SJSA1 (cell line): ENCODE measurements at places on chromosomes 1 and 21. TPM values are rescaled to one million over a fixed set of nuclear protein-coding genes. Genes with fewer than 3 reads are reported as not detected.
A peak's percentile ranks its signal among the peaks of the same experiment; 100 is the strongest.

The TACSTD2 gene
- total RNA-seq = not detected in 2 replicates

The PBX1 gene
- 16.6 and 18.5 TPM in 2 replicates for total RNA-seq

DNA sequence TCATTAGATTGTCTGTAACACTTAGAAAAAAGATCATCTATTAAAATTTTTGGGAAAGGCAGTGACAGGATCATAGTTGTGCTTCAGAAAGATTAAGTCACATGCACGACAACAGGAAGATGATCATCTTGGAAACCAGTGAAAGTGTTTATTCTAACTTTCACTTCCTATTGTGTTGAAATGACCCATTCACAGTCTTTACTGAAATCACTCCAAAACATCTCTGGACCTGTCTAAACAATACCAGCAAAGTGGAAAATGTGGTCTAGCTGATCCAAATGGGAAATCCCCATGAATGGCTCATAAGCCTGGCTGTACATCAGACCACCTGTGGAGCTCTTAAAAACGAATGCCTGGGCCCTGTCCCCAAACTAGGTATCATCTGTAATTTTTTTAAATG lies 111.1 kb upstream of the ETV3 start:
- peak; percentile 93 for DNase-seq

DNA sequence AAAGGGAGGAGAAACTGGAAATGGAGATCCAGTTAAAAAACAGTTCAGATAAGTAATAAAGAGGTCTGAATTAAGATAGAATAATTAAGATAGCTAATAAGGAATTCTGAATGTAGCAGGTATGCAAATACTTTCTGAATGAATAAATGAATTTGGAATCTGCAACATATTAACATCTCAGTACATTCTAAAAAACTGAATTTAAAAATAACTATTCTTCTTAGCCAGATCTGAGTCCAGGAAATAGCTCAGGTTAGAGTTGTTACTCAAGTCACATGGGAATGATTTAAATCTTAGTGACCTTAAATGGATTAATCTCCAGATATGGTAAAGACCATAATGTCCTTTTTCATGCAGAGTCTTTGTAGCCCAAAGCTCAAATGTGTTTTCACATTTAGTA lies 51.2 kb downstream of the EYA3 start:
- DNase-seq = no peak

The PDZK1 gene
- total RNA-seq = 2.1 TPM in 1 of 2 replicates, not detected in the other

The CAMK1G gene
- total RNA-seq = 0.11 TPM in 1 of 2 replicates, not detected in the other

GRCh38 chr1:167420510-167420909 lies 97.8 kb downstream of the CD247 start:
- DNase-seq = no peak

The OR6K3 gene
- not detected in 2 replicates for total RNA-seq

GRCh38 chr1:157882580-157882979 lies 41.0 kb upstream of the CD5L start:
- DNase-seq = no peak

- no peak for DNase-seq
These were observed 273.8 kb upstream of the USP25 start for GRCh38 chr21:15455819-15456462.

- DNase-seq = no peak
These were observed 54.4 kb upstream of the JAK1 start for GRCh38 chr1:65020774-65021173.

DNA sequence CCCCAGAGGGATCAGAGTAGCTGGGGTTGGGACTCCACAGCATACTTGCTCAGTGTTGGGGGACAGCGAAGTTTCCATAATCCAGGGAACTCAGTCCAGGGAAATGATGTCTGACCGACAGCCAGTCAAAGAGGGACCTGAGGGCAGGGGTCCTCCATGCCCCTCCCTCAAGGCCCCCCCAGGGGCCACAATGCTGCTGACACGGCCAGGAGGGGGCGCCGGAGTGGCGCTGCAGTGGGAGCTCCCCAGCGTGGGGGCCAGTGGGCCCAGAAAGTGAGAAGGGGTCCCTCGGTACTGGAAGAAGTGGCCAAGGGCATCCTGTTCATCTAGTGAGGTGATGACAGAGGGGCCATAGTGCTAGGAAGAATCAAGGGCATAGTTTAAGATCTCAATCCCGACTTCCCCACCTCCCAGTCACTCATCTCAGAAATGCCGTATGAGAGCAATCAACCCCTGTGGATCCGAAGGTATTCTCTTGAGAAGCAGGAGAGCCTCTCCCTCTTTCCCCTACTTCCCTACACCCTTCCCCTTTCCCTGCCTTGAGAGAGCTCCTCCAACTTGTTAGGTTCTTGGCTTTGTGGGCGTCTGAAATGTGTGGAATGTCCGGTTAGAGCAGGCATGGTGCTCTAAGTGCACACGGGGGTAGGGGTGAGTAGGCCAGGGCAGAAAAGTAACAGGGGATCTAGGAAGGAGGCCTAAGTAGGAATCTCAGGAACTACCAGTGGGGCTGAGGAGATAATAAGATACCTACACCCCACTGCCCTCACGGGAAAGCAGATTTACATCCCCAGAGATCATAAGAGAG lies 4.1 kb downstream of the NUDT17 start:
- DNase-seq = peak; percentile 61

DNA sequence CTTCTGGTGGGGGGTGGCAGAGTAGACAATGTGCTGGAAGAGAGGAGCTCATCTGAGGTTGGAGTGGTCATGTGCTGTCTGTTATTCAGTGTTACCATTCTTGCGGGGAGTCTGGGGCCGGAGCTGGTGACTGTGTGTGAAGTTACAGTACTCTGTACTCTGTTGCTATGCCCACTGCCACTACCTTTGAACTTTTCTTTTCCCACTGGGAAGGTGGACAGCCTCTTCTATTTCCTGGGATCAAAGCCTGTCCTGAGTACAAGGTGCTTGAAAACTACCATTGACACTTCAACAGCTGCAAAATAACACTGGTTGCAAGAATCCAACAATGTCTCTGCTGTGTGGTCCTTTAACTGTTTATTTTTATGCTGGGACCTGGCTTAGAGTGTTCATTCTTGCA lies 66.4 kb upstream of the ZNF326 start:
- DNase-seq = no peak

GRCh38 chr1:18938008-18938706 lies 18.3 kb downstream of the IFFO2 start:
- no peak for DNase-seq

The RGS4 gene
- total RNA-seq = 3.4 and 5.4 TPM in 2 replicates

The NECTIN4 gene
- total RNA-seq = 0.21 TPM in 1 of 2 replicates, not detected in the other

DNA sequence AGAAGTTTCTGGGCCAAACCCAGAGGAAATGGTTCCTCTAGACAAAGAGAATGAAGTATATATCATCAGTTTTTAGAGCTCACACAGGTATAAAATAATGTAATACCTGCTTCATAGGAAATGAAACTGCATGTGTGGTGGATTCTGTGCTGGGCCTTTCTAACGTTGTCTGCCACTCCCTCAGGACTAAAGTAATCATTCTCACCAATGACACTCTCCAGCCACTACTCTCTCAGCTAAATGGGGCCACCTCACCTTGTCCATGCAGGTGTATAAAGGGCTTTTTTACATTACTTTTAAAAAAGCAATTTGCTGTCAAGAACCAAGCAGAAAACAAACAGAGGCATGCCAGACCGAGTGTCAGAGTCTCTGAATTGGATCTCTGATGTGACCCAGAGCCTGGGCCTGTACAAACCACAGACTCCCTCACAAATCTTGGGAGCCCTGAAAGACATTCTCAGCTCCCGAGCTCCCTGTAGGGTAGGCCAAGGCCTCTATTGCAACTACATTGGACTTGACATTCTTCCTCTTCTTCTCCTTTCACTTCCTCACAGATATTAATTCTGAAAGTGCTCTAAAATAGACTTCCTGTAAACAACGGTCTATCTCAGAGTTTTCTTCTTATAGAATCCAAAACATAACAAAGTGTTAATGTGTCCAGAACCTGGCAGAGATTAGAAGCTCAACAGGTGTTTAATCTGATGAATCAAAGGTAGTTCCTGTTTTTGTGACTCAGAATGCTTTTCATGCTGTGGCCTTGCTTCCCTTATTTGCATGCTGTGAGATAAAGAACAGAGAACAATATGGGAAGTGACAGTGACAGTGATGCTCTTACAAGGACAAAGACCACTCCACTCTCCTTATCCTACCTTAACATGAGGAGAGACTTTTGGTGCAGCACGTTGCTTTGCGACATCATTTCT lies 8.6 kb downstream of the AIM2 start:
- DNase-seq = no peak

The KCNQ4 gene
- 0.05 TPM in 1 of 2 replicates, not detected in the other for total RNA-seq

- DNase-seq = no peak
These were observed 53.0 kb upstream of the LAPTM5 start for GRCh38 chr1:30810416-30811080.

The RNF186 gene
- not detected in 2 replicates for total RNA-seq

- DNase-seq = no peak
These were observed 14.0 kb upstream of the PRDM16 start for GRCh38 chr1:3055051-3055450.

DNA sequence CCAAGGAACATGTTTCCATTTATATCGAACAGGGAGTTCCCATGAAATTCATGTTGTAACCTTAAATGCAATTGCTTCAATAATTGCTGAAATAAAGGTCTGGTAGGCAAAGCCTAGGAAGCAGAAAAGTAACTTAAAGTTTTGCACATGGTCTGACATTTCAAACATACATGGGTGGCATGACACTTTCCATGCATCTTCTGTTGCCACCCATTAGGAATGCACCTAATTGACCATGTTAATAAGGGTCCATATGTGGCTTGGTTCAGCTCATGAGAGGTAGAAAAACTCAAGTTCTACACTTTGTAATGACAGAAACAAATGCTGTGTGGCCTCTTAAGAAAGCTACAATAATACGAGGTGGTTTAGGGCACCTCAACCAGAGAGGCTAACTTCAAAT lies 72.0 kb upstream of the GORAB start:
- DNase-seq = no peak

GRCh38 chr21:29334717-29335428 lies 36.2 kb downstream of the BACH1 start:
- DNase-seq = no peak

- DNase-seq = no peak
These were observed 60.1 kb downstream of the KCNK1 start for GRCh38 chr1:233673947-233674431.

- DNase-seq = no peak
These were observed 139.8 kb downstream of the ADSS2 start for GRCh38 chr1:244311784-244312532.

The SLC45A1 gene
- 0.44 and 2.5 TPM in 2 replicates for total RNA-seq

DNA sequence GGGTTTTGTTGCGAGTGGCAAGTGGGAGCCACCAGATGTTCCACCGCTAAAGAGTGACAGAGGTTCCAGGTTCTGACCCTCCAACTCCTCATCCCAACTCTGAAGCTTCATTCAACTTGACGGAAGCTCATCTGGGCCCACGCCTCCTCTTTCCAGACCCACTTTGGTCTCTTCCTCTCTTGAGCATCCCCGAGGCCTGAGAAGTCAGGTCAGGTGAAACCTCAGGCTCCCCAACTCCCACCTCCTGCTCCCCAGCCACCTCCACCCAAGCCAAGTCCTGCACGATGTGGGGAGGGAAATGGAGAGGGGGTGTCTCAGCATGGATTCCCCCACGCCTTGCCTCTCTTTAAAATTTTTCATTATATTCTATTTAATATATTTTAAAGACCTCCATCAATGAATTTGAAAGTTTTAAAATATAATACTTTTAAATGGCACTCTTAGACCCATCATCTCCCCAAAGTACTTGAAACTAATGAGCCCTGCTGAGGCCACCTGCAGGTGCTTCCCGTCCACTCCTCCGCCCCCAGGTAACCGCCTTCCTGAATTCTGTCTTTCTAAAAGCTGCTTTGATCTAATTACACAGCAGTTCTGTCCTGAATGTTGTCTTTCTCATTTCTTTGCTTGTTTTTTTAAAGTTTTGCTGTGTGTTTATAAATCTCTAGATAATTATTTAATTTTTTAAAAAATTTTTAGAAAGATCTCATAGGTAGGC lies 238.1 kb downstream of the KAZN start:
- no peak for DNase-seq

DNA sequence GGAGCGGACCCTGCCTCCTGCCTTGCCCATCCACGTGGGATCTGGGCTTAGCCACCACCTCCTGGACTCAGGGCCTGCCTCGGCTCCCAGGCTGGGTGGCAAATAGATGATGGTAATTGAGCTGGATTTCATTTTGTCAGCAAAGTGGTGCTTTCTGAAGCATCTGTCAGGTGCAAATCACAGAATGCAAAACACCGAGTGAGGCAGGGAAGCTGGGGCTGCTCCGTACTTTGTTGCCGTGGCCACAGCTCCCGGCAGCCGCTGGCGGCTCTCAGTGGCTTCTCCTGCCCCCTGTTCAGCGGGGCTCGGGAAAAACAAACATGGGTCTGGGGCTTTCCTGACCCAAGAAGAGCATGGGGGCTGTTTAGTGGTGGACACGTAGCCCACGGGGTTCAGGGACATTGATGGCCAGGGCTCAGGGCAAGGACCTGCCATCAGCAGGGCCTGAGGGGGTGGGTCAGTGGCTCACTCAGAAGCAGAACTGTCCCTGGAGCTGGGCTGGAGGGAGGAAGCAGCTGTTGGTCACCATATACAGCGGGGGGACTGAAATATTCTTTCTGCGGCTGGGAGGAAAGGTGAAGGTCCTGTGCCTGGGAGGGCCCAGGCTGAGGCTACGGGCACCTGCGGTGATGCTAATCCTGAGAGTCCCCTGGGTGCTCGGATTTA lies 130.0 kb upstream of the VAMP3 start:
- no peak for DNase-seq

The KCND3 gene
- total RNA-seq = 0.25 TPM in 1 of 2 replicates, not detected in the other

DNA sequence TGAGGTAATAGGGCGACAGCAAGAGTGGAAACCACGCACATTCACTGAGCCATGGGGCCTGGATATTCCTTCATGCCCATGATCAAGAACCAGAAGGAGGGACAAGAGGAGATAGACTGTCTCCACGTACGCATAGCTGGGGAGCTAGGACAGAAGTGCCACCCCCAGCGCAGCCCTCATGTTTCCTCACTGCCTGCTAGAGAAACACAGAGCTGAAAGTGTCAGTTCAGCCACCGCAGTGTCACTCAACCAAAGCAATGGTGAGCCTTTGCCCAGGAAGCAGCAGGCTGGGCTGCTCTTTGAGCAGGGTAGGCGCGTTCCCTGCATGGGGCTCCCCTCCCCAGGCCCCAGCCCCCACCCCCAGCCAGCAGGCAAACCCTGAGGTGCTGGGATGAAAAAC lies 68.5 kb downstream of the STUM start:
- DNase-seq = no peak

GRCh38 chr1:101221945-101222429 lies 14.8 kb upstream of the S1PR1 start:
- no peak for DNase-seq

- DNase-seq = peak; percentile 89
These were observed 2.3 kb upstream of the RUNX1 start for GRCh38 chr21:35051287-35051818.

- no peak for DNase-seq
These were observed 40.3 kb downstream of the ACBD6 start for GRCh38 chr1:180462102-180462501.

- no peak for DNase-seq
These were observed 68.2 kb upstream of the COL24A1 start for GRCh38 chr1:86224651-86225310.
